IPS DF 19.7 (cell line): ENCODE measurements at places on chromosomes 11 and 22.

DNA sequence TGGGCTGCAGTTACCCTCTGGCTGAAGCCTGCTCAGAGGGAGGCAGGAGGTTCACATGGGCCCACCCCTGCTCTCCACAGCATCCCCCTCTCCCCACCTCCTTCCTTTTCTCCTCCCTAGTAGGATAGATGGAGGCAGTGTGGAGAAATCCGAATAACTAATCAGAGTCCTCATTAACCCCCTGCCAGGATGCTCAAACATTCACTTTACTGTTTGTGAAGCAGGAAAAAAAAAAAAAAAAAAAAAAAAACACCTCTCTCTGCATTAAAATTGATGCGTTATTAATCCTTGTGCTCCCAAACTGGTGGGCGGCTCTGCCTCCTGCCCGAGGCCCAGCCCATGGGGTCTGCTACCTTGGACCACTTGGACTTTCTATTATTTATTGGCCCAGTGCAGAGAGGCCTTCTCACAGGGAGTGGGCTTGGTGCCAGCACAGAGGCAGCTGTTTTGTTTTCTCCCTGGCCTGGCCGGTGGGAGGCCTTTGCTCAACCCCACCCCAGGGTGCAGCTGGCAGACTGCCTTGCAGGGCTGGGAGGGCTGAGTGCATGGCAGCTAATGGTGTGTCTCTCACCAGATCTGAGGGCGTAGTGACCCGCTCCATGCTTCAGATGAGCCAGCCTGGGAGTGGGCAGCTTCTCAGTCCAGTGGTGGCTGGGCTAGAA is 150.7 kb downstream of the PKNOX2 start:
- no peak for DNase-seq

DNA sequence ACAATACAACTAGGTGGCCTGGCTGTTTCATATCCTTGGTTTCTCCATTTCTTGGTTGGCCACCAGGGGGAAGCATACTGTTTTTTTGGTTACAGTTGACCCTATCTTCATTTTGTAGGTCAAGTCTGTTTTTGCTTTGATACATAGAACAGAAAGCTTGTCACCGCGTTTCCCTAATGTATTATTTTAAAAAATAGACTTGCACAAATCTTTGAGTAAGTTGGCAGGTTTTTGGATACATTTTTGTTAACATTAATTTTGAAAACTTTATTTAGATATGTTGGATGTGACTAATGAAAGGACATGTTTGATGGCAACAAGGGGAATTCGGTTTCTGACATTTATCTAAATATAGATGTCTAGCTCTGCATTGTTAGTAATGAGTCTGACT is 3.0 kb downstream of the NCR3LG1 start:
- DNase-seq: no peak

DNA sequence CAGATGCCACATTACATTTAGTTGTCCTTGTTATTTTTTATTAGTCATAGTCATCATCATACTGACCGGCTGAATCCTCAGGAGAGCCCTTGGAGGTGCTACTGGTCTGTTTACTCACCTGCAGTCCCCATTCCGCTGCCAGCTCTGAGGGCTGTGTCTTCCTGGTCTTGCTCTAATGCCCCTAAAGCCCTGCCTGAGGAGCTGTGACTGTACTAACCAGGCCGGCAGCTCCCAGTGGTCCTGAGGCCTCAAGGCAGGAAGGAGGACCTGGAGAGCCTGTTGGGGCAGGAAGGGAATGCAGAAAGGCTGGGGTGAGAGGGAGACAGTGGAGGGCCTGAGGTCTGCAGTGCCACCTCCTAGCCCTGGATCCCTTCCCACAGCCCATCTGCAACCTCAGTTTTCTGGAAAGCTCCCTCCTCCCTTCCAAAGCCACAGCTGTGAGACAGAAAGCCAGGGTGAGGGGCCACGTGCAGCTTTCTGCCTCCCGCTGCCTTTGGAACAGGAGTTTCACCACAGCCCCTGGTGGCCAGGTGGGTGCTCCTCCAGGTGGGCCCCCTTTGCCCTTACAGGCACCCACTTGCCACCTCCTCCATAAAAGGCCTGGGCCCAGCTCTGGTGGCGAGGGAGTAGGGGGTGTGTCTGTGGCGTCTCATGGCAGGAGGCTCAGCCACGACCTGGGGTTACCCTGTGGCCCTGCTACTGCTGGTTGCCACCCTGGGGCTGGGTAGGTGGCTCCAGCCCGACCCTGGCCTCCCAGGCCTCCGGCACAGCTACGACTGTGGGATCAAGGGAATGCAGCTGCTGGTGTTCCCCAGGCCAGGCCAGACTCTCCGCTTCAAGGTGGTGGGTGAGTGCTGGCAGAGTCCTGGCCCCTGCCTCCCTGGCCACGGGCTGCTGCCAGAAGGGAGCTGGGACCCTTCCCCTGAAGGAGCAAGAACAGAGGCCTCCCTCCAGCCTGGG is at the start of gene ZP1:
TSS of gene ZP1 (plus strand) at position 632 of the 960 bp plus-strand sequence. CDS start at position 652, 20 bp downstream.
- DNase-seq: no peak

- no peak for DNase-seq
These were observed 23.6 kb upstream of the ALX4 start for GRCh38 chr11:44333271-44334218.

GRCh38 chr11:30596832-30597231 is 10.7 kb upstream of the MPPED2 start:
- no peak for DNase-seq

DNA sequence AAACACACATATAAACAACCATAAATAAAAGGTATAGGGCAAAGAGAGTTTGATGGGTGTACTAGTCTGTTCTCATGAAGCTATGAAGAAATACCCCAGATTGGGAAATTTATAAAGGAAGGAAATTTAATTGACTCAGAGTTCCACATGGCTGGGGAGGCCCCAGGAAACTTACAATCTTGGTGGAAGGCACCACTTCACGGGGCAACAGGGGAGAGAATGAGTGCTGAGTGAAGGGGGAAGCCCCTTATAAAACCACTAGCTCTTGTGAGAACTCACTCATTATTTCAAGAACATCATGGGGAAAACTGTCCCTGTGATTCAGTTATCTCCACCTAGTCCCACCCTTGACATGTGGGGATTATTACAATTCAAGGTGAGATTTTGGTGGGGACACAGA is 385.9 kb upstream of the ANO5 start:
- no peak for DNase-seq

DNA sequence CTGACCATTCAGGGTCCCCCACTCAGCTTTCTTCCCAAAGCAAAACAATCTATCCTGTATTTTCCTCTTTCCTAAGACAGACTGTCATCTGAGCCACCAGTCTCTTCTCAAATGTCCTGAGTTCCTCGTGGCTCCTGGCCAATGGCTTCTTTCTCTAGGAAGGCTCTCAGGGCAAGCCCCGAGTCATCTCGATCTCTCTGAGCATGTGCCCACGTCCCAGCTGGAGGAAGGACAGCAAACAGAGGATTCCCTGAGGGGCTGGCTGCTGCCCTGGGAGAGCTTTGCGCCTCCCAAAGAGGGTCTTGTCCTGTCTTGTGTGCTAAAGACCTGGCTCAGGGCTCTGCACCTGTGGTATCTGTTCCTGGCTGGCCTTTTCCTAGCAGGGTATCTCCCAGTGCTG is 8.3 kb downstream of the SLC37A2 start:
- no peak for DNase-seq

GRCh38 chr11:11533057-11533456 is 88.7 kb downstream of the GALNT18 start:
- DNase-seq: no peak

- no peak for DNase-seq
These were observed 18.1 kb upstream of the PPP6R3 start for GRCh38 chr11:68442433-68442832.

GRCh38 chr11:130555251-130555841 is 106.9 kb downstream of the ADAMTS15 start:
- no peak for DNase-seq

DNA sequence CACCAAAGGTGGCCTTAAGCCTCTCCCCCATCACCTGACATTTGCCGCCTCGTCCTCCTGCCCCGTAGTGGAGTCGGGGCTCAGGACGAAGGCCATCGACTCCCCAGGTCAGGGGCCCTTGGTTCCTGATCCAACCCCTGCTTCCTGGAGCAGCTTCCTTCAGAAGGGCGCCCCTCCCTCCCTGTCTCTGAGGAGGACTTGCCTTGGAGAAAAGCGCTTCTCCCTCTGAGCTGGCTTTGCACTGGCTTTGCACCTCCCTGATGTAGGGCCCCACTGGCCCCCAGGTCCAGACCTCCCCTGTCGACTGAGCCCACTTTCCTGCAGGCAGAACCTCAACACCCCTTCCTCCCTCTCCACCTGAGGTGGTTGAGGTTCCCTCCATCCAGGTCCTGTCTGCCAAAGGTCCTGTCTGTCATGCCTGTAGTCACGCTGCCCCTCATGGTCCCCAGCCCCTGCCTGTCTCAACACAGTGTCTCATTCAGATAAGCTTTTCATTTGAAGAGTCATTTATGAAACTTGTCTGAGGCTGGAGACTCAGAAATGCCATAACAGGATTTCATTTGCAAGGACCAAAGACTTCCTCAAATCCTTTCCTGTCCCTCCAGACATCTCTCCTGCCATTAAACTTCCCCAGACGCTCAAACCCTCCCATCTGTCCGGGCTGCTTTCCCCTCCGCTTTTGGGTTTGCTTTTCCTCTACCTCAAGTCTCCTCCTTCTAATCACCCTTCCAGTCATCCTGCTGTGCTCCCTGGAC is 78.4 kb downstream of the MYO7A start:
- no peak for DNase-seq

DNA sequence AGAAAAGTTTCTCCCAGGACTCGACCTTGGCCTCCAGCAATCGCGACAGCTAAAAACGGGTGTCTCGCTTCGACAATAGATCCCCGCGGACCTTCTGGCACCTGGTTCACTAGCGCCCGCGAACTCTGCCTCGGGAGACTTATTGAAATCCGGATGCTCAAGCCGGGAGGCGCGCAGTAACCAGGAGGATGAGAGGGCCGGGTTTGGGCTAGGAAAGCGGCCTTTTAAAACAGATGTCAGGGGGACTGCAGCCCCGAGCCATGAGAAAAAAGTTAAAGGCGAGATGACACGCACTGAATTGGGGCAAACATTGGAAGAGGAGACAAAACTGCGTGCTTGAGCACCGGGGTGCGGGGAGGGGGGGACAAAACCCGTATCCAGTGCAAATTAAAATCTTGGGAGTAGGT is 637 bp upstream of the ZBTB16 start:
- no peak for DNase-seq

GRCh38 chr11:2094354-2095197 is 44.6 kb downstream of the IGF2 start:
- no peak for DNase-seq

DNA sequence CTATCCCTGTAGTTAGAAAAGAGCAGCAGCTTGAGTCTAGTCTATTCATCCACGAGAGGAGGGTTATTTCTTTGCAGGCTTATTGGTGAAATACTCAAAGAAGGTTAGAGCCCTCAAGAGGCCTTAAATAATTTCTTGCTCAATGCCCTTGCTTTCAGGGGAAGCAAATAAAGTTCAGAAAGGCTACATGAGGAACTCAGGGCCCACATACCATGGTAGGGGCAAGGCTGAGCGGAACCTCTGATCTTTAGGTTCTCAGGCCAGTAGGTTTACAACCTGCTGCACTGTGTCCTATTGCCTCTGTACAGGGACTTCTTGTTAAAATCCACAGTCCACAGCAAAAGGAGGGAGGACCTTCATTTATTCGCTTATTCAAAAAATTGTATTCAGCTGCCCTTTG is 101.7 kb downstream of the ADAMTS15 start:
- DNase-seq: no peak

DNA sequence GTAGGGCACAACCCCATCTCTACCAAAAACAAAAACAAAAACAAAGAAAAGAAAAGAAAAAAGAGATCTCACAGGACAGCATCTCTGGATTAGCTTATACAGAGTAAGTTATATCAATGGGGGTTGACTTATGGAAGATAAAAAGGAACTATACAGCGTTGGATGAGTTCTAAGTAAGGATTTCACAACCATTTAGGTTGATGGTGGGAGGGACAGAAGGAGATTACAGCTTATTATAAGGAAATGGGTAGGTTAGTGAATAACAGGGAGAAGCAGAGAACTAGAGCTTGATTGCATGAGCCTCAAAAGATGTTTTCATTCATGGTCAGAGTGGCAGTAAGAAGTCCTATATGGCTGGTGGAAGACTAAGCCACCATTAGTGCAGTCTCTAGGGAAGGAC is 60.3 kb downstream of the CECR2 start:
- no peak for DNase-seq

DNA sequence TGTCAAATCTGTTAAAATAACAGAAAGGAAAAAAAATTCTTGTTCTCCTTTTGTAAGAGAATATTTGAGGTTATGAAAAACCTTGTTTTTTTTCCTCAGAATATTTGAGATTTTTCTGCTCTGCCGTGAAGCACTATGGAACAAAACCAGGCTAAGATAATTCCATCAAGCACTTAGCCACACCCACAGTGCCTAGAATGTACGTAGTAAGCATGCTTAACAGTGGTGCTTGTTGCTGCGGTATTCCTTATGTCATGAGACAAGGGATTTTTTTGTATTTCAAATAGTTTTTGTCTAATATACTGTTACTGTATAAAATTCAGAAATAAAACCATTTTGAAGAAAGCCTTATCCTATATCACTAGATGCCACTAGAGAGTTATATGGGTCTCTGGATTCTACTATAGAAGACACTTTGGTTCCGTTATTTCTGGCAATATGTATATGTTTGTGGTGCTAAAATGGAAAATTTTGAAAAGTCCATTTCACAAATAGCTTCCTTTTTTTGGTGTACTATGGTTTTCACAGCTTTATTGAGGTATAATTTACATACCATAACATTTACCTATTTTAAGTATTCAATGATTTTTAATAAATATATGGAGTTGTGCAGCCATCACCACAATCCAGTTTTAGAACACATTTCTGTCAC is 23.7 kb downstream of the PDHX start:
- no peak for DNase-seq

DNA sequence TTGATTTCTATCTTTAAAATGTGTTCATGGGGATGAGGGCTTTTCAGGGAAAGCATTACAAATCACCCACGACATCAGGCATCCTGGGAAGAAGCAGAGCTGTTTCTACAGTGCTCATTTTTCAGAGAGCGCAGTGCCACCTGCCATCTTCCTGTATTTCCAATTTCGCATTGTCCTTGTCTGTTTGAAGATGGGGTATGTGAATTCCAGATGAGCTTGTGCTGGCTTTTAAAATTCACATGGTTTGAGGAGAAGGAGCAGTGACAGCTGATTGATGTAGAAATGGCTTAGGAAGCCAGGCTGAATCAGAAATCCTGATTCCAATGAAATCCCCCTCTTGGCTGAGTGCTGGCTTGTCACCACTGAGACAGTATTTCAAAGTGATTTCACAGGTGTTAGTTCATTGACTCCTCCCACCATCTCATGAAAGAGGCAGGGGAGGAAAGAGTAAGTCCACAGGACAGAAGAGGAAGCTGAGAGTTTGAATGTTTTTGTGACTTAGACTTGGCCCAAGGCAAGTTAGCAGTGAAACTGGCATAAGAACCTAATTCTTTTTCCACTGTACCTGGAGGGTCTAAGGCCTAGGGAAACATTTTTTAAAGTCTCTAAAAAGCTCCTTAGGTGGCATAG is 344.6 kb upstream of the C11orf87 start:
- DNase-seq: no peak

- DNase-seq: peak; percentile 30
These were observed 41.4 kb upstream of the NFAM1 start for GRCh38 chr22:42473484-42474193.

- no peak for DNase-seq
These were observed 2.6 kb downstream of the CD44 start for GRCh38 chr11:35141571-35141971.
